Spinal cord (tissue), 10 donors: ENCODE measurements at places on chromosomes 1 and 21. TPM values are rescaled to one million over a fixed set of nuclear protein-coding genes. Genes with fewer than 3 reads are reported as not detected.
A peak's percentile ranks its signal among the peaks of the same experiment; 100 is the strongest.

DNA sequence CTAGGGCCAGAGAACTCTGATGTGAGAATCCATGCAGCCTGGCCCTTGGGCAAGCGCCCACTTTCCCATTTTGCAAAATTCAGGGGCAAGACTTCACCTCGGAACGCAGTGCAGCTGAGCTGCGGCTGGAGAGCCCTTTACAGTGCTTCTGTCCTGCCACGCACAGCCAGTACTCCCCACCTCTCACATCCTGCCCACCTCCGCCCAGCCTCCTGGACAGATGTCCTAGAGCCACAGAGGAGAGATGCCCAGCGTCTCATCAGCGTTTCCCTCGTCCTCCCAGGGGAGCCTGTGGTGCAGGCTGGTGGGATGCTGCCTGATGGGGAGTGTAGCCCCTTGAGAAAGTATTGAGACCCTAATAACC, 29.6 kb downstream of the RUNX3 start:
- no peak for DNase-seq

DNA sequence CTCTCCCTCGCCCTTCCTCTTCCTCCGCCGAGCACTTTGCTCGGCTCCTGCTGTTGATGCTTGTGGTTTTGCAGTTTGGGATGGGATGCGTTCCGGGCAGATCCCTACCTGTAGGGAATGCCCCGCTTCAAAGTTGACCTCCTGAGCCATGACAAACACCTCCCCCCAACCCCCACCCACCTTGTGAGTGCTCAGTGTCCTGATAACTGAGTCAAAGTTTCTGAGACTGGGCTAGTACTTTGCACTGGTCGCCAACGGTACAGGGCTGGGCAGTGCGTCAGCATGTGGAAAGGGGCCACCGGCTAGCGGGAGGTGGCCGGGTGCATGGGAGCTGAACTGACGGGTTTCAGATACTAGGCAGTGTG, 771 bp downstream of the RABGAP1L start:
- peak; percentile 6 for DNase-seq

DDR2 gene
- total RNA-seq, result 44.8 TPM

SPOCD1 gene
- 0.44 TPM for total RNA-seq

TCHHL1 gene
- total RNA-seq, result not detected

OR10Z1 gene
- total RNA-seq, result not detected
